DMS79 treated with DMSO at 0.1 percent for 48 hours (cell line): ENCODE measurements at places on chromosomes 7 and 10.

DNA sequence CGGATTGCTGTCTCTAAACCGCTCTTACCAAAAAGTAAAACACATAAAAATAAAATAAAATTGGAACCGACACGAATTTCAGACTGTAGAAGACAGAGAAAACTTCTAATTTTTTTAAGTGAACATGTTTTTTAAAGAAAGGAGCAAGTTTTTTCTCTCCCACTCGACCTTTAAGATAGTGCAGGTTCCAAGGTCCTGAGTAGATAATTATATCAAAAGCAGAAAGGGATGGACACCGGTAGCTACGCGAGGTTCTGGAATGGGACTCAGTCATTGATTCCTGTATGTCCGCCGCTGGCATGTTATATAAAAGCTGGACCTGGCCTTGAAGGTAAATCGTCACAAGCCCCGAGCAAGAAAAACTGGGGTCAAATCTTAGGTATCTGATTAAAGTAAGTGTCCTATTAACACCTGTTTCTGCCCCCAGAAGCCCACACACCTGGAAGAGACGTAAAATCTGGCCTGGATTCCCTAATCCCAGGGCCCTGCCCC is 462 bp upstream of the CISD1 start:
- peak; percentile 71 for DNase-seq

DNA sequence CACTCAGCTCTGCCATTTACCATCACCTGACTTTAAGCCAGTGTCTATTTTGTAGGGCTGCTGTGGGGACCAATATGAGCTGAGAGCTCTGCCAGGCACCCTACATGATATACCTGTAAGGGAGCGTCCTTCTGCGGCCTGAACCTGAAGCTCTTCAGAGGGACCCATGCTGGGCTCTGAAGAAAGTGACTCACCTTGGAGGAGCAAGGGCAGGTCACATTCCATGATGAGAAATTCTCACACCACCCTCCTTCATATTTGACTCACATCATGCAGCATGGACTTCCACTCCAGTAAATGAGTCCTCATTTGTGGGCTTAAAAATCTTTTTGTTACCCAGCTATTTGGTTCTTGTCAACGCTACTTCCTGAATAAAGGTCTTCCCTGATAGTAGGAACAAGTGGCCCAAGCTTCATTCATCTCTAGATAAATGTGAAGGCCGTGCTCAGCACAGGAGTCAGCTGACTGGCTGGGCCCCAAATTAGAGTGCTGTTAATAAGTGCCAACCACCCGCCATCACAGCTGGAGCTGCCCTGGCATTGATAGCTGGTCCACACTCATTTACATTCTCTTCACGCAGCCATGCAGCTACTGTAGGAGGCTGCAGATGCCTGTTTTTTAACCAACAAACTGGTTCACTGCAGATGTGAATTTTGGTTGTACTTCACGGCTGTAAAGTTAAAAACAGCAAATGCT is 78.4 kb downstream of the RNF216 start:
- DNase-seq, result no peak

GRCh38 chr7:45086331-45087065 is 2.3 kb downstream of the NACAD start:
- DNase-seq, result peak; percentile 41

DNA sequence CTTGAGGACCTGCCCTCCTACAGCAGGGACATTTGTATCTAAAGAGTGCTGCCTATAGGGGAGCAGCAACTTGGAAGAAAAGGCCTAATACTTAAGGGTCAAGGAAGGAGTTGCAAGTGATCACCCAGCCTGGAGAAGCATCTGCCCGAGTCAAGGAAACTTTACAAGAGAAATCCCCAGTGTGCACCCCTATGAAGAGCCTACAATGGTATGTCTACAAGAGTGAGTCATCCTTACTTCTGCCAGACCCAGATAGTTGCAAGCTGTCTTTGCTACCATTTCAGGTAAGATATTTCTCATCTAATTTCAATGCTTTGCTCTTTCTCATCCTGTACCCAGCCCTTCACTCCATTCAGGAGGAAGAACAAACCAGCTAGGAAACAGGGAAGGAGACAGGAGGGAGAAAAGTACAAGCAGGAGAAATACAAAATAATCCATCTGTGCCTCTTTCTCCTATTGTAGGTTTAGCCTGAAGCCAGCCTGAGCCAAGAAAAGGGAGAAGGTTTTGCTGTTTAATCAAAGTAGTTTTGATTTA is 34.4 kb upstream of the AGR3 start:
- DNase-seq, result no peak

- no peak for DNase-seq
Measured at GRCh38 chr7:39688611-39689480, 65.5 kb downstream of the RALA start.

GRCh38 chr10:72455889-72456595 is 101.3 kb upstream of the DNAJB12 start:
- DNase-seq, result no peak
